ENCODE measurements at places on chromosomes 2 and 18.

GRCh38 chr2:85712336-85712735 lies 18.2 kb downstream of the GNLY start:
- no peak for DNase-seq

- no peak for DNase-seq
These were observed 135.2 kb upstream of the NT5C1B start for GRCh38 chr2:18724371-18725145.

GRCh38 chr18:77980275-77980674 lies 730.6 kb downstream of the GALR1 start:
- no peak for DNase-seq

- no peak for DNase-seq
These were observed 57.6 kb upstream of the PKDCC start for GRCh38 chr2:41990245-41990644.

- no peak for DNase-seq
These were observed 446.1 kb downstream of the ZNF804A start for GRCh38 chr2:185044323-185044874.
